ENCODE measurements at places on chromosomes 13 and 19.
A peak's percentile ranks its signal among the peaks of the same experiment; 100 is the strongest.

- DNase-seq, result no peak
Observed at GRCh38 chr13:83166550-83166949, 715.7 kb downstream of the SLITRK1 start.

DNA sequence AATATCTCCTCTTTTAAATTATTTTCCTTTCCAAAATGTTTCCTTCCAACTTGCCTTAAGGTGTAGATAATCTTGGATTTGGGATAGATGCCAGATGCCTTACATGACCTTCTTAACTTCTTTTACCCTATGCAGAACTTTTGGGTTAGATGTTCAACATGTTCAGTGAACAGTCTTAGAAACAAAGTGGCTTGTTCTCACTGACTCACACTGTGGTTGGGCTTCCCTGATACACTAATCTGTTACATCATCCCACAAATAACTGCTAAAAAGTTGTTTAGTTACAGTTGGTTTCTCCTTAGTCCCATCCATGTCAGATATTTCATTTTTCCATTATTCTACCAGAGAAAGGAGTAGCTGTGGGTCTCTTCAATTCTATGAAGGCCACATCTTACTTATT is 2638.2 kb downstream of the PCDH9 start:
- no peak for DNase-seq

GRCh38 chr19:743168-743687 is 7.7 kb upstream of the MISP start:
- DNase-seq, result peak; percentile 42

GRCh38 chr13:65330287-65330686 is 1899.8 kb downstream of the PCDH9 start:
- DNase-seq, result no peak

GRCh38 chr13:65679240-65679639 is 1550.9 kb downstream of the PCDH9 start:
- DNase-seq, result no peak

DNA sequence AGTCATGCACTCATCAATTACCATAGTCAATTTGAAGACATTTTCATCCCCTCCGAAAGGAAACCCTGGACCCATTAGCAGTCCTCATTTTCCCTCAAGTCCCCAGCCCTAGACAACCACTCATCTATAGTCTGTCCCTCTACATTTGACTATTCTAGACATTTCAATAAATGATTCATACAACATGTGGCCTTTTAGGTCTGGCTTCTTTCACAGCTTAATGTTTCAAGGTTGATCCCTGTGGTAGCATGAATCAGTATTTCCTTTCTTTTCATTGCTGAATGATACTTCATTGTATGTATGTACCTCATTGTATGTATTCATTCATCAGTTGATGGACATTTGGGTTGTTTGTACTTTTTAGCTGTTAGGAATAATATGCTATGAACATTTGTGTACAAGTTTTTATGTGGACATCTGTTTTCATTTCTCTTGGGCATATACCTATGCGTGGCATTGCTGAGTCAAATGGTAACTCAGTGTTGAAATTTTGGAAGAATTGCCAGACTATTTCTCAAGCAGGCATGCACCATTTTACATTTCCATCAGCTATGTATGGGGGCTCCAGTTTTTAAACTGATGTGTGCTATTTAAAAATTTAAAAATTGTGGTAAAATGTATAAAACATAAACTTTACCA is 18.4 kb downstream of the SPATA13 start:
- DNase-seq, result no peak

GRCh38 chr13:109971006-109971405 is 184.6 kb upstream of the IRS2 start:
- no peak for DNase-seq

DNA sequence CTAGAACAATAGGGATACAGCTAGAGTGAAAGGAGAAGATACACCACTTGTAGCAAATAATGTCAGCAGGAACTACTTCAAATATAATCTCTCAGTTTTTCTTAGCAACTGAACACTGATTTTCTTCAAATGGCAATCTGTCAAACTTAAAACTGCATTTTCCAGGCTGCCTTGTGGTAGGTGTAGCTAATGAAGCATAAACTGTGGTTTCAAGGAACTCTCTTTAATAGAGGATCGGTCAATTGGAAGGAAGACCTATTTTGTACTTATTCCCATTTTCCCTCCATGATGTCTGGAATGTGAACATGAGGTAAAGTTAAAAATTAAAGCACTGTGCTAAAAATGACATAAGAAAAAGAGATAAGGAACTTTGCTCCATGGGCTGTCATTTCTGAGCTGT is 1261.9 kb downstream of the PCDH17 start:
- DNase-seq, result no peak

- no peak for DNase-seq
Observed at GRCh38 chr13:113452466-113452865, 822 bp downstream of the ADPRHL1 start.

- DNase-seq, result no peak
Observed at GRCh38 chr13:113729187-113730019, 29.6 kb upstream of the TMEM255B start.

Measured in memory B cell (primary cell).